ENCODE measurements at places on chromosomes 6 and 20.

- no peak for DNase-seq
Observed at GRCh38 chr6:21586740-21587178, 6.8 kb upstream of the SOX4 start.

GRCh38 chr6:163872335-163872734, 457.8 kb downstream of the QKI start:
- DNase-seq = no peak

GRCh38 chr20:22060610-22061009, 355.1 kb downstream of the PAX1 start:
- DNase-seq = no peak

DNA sequence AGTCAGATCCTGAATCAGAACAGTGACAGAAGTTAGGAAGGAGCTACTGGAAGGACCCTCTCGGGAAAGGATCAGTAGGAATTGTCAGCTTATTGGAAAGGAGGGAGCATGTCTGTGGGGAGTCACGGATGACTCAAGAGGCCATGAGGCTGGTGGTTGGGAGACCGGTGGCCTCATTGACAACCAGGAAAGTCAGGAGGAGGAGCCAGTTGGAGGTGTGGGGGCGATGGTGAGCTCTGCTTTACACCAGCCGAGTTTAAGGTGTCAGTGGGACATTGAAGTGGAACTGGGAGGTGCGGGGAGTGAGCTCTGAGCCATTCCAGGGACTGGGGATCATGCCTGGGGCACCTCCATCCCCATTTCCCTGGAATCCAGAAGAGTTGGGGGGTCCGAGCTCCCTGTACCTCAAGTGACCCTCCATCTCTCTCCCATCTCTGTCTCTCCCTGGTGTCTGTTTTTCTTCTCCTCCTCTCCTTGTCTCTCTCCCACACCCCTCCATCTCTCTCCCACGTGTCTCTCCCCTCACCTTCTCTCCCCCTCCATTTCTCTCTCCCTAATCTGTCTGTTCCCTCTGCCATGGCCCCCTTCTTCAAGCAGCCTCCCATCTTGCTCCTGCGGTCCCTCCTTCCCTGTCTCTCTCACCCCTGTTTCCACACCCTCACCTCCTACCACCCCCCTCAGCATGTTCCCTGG, 14.3 kb upstream of the ZBTB9 start:
- no peak for DNase-seq

DNA sequence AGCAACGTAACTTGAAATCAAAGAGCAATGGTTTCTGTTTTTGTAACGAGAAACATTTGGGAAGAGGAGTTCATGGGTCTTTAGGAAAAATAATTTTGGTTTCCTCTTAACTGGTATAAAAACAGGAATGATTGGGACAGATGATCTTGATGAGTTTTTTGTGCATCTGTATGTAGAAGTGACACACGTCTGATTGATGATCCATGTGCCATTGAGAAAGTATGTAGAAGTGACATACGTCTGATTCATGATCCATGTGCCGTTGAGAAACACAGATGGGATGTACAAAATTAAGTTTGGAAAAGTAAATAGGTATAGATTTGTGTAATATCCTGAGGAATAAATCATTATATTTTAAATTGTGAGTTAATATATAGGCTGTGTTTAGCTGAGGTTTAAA, 2.1 kb downstream of the KIAA1586 start:
- DNase-seq = no peak

DNA sequence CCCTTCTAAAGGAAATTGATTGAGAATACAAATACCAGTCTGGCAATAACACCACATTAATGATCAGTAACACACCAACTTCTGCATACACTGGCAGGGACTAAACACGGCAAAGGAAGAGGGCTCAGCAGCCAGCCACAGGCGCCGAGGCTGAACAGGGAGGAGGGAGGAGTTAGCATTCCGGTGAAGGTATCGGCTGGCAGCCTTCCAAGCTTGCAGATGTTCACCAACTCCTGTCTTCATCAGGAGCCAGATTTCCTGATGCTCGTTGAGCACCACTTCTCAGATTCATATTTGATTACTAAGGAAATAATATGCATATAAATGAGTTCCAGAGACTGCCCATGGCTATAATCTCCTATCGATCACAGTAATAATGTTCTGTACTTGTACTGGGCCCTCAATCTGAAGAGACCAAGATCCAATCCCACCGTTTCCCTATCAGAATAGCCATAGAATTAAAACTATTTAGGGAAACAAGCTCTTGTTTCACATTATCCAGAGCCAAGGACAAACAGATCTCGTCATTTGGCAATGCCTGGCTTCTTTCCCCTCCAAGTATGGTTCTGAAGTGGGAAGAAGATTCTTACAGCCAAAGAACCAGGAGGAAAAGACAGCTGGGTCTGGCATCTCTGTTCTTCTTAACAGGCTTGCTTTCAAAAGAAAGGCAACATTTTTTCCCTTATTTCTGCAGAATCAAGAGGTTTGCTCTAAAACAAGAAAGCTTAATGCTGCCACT, 42.2 kb downstream of the GFOD1 start:
- DNase-seq = peak; percentile 32

DNA sequence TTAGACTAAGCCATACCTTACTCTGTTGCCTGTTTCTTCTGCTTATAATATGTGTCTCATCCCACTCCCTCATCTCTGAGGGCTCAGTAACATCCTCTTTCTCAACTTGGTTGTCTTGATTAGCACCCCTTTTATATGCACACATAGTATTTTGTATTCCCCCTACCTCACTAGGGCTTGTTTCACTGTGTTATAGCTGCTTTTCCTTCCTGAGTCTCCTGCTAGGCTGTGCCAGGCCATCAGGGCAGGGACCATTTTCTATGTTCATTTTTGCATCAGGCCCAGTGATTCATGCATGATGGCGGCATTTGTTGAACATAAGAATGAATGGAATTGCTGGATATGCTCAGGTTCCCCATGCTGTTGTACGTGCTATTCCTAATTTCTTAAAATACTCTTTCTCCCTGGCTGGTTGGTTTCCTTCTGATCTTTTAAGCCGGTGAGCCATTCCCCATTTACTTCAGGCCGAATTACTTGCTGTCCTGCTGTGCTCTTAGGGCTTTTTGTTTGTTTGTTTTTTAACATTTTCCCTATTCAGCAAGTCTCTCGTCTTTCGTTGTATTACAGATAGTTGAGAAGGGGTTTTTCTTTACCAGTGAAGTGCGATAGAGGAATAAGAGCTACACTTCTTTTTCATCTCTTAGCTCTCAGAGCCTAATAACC, 183.2 kb downstream of the CARMIL1 start:
- DNase-seq = no peak

- DNase-seq = no peak
Observed at GRCh38 chr6:2426561-2427340, 181.3 kb upstream of the GMDS start.

DNA sequence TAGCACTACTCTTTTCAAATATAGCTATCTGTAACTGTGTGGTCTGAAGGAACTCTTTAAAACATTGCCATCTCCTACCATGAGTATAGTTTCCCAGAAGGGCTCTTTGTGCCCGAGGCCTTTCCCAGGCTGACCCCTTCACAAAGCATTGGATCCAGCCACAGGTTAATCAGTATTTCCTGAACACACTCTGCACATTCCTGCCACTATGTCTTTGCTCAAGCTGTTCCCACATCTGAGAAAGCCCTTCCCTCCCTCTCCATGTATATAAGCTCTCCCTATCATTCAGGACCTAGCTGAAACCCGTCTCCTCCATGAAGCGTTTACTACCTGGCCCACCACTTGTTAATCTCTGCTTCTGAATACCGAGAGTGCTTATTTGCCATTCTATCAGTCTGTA, 47.8 kb upstream of the PKHD1 start:
- no peak for DNase-seq

DNA sequence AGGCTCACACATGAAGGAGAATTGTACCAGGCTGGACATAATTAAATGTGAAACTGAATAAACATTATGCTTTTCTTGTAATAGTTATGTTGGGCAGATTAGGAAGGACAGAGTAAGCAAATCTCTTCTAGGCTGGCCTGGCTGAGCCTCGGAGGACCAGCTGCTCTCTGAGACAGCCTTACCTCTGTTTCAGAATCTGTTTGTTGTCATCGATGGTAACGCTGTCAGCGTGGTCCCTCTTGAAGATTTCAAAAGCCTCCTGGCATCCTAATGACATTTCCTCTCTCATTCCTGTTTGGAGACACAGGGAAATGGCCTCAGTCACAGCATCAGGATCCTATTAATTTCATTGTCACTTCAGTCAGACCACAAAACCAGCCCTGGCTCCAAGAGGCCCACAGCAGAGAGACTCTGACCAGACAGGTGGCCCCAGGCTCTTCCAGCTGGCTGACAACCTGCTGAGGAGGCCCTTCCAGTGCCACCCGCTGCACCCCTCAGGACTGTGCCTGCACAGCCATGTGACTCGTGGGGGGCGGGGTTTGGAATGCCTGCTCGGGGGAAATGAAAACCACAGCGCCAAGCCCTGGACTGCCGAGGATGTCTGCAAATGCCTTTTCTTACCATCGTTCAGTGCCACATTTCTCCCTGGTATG, 108.5 kb upstream of the KCNK16 start:
- DNase-seq = peak; percentile 26

DNA sequence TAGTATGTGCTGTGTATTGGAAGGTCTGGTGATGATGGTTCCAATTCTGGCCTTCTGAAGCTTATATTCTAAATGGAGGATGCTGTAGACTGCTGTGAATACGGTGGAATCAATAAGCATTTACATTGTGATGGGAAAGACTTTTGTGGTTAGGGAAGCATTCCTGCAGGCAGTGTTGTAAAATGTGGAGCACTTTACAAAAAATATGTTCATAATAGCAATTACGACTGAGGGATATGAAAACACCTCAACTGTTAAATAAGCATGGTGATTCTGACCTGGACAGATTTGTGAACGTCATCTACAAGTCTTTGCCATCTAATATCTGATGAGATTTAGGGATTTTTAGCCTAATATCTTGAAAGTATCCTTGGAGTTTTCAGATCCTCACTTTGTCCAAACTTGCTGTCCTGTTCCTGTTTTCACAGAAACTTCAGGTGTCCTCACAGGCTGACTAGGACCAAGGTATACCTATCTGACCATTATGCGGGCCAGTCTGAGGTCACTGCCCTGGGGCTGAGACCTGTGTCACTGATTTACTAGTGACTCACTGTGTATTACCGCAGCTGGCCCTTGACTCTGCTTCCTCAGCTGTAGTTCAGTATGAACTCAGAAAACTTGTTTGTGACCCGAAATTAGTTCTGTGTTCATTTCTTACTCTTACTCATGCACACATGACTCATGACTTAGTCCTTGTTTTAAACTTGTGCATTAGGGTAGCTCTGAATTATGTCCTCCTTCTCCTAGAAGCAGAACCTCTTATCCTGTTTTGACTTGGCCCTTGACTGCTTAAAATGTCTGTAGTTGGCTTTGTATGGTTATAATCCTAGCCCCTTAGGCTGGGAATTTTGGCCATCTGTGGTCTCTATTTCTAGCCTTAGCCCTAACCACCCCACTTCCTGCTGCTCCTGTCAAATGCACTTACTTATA, 343.0 kb downstream of the CDKAL1 start:
- peak; percentile 74 for DNase-seq

DNA sequence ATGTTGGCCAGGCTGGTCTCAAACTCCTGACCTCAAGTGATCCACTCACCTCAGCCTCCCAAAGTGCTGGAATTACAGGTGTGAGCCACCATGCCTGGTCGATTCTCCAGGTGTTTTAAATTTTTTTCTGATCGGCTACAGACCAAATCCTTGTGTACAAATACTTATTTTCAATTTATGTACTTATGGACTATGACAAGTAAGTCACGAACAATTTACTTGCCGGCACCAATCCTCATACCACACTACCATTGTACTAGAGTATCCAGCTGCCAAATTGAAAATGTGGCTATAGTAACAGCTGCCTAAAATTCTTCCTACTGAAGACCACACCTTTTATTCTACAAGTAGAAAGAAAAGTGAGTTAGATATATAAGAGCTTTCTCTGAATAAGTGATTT, 26.9 kb downstream of the LIN28B start:
- no peak for DNase-seq

DNA sequence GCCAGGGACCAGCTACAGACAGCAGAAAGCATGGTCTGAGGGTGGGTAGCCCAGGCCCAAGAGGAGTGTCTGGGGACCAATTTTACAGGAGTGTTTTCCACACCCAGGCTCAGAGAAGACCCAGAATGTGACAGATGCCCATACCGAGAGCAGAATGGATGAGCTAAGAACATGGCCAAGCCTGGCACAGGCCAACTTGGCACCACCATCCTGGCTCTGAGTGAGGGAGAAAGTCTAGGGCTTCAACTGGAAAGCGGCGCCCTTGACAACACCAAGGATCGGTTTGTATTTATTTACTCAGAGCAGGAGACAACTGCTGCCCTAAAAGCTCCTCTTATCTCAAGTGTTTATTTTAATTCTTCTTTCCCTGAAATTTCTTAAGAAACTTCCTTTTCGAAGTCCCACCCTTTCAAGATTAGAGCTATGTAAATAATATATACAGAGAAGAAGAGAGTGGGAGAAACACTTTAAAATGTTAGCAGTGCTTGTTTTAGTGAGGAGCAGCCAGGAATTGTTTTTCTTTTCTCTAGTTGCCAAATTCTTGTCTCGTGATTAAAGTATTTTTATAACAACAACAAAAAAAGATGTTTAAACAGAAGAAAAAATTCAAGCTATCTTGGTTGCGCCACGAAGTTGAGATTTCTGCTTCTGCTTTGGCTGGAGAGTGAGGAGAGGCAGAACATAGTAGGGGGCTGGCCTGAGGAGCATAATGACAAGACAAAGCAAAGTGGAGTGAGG, 16.2 kb downstream of the TNXB start:
- no peak for DNase-seq

DNA sequence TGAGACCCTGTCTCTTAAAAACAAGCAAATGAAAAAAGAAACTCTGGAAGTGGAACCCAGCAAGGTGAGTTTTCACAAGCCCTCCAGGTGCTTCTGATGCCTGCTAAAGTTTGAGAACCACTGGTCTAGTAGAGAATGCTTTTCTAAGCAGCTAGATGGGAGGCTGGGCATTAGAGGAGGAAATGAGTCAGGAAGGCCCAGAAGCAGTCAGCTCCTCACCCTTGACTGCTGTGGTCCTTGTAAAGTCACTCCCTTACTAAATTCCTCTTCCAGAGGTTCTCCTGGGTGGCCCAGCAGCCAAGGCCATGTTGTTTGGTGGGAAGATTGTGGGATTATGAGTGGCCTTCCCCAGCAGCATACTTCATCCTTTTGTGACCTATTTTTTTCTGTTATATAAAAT, 52.0 kb upstream of the FYN start:
- no peak for DNase-seq

DNA sequence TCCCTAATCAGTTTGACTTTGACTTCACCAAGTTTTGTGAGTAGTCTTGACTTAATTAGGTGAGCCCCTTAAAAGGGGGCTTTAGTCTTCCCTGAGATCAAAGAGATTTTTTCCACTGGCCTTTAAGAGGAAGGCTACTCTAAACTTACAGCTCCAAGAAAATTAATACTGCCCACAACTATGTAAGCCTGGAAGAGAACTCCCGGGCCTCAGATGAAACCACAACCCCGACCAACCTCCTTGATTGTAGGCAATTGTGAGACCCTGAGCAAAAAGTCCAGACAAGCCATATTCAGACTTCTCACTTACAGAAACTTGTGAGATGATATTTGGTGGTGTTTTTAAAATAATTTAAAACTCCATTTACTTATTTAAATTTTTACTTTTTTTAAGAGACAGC, 18.1 kb downstream of the SNX3 start:
- DNase-seq = no peak

GRCh38 chr6:88376768-88377387, 210.7 kb upstream of the CNR1 start:
- DNase-seq = no peak

- DNase-seq = no peak
Observed at GRCh38 chr20:8661229-8661952, 407.5 kb upstream of the PLCB4 start.
